GM23248 (cell line): ENCODE measurements at places on chromosomes 1 and 21. TPM values are rescaled to one million over a fixed set of nuclear protein-coding genes. Genes with fewer than 3 reads are reported as not detected.

DNA sequence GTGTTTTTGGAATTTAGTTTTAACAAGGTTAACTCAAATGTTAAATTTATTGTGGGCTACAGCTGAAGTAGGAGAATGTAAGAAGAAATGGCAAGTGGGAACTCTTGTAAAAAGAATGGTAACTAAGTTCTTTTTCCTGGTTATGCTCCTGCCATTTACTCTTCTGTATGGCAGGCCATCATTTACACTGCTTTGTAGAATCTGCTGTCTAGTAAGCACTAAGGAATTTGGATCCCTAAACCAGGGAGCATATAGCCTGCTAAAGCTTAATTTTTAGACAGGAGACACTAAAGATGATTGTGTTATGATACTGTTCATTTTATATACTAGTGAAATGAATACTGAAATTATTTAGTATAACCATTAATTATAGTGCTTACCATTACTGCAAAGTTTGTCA is 85.3 kb downstream of the CAMTA1 start:
- peak; percentile 57 for DNase-seq

DNA sequence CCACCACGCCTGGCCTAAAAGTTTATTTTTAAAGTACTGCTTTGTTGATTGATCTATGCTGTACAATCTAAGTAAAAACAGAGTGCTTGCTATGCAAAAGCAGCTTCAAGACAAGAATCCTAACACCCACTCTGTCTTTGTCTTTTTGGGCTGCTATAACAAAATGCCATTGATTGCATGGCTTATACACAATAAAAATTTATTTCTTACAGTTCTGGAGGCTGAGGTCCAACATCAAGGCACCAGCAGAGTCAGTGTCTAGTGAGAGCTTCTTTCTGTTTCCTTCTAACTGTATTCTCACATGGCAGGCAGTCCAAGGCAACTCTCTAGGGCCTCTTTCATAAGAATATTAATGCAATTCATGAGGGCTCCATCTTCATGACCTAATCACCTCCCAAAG is 63.6 kb upstream of the GJA5 start:
- DNase-seq = no peak

- peak; percentile 52 for DNase-seq
Observed at GRCh38 chr1:59046134-59046533, 250.8 kb upstream of the FGGY start.

GRCh38 chr1:10471411-10472219 is 714 bp downstream of the DFFA start:
- peak; percentile 80 for DNase-seq

DNA sequence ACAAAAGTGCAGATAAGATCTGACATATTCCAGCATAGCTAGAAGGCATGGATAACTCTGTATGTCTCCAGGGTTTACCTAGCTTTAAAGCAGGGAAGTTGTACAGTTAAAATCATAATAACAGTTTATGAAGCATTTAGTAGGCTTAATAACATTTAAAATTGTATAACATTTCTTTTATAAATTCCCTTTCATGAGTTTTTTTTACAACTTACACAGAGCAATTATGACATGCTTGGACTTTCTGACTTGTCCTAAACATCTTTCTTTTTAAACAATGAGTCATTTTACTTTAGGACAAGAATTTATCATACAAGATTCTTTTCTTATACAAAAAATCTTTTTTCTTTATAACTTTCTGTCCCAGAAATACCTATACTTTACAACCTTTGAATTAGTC is 408.5 kb upstream of the NEGR1 start:
- no peak for DNase-seq

DNA sequence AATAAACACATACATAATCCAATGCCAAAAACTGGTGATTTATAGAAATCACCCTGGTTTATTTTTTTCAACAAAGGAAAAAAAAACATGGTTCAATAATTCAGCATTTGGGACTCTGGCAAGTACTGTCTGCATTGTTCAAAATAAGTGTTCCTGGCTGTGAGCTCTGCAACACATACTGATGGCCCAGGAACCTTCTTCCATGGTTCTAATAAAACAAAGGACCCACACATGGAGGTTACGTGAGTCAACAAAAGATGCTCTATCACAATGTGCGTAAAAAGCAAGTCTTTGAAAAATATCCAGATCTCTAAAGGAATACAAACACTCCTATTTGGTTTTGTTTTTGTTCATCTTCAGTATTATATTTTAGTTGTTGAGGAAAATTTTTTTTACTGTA is 37.9 kb upstream of the C1orf198 start:
- DNase-seq = no peak

- DNase-seq = no peak
Observed at GRCh38 chr1:209302779-209303568, 280.5 kb upstream of the CAMK1G start.

DNA sequence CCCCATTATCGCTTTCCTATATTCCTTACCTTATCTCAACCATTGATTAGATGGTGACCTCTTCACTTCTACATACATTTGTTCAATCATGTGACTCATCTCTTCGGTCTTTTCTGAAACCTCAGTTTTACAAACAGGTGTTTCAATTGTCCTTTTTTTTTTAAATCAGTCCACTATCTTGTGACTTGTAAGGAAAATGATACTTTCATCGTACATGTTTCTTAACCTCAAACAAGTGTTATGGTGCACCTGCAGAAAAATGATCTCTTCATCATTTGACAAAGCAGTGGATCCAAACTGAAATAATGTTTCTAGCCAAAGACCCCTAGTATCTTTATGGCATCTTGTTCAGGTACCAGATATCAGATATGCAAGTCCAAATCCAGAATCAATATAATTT is 1157.2 kb downstream of the MRPL39 start:
- DNase-seq = no peak

DNA sequence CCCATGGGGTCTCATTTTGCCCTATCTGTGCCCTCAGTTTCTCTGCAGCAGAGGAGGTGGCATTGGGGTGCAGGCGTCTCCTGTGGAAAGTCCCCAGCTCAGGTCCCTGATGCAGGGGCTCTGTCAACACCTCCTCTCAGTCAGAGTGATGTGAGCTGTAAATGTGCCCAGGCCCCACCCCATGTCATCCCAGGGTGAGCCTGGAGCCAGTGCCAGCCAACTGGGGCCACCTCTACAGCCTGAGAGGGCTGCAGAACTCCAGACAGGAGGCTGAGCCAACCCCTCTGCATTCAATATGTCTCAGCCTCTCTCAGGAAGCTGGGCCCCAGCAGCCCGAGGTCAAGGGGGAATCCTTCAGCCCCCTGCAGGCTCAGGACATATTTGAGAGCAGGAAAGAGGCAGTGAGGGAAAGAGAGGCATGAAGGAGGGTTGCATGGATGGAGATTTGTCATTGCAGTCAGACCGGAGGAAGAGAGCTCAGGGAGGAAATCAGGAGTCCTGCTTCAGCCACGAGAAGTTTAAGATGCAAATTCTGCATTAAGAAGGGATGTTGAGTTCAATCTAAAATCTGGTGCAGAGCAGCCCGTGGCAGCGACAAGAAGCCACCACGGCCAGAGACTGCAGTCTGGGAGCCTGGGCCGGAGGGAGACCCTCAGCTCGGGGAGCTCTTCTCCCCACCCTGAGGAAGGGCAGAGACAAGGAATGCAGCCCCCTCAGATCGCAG is 288.2 kb upstream of the VAMP3 start:
- DNase-seq = no peak

- peak; percentile 71 for DNase-seq
Observed at GRCh38 chr1:210792250-210793102, 341.5 kb downstream of the KCNH1 start.

- DNase-seq = peak; percentile 91
Observed at GRCh38 chr1:45892068-45892785, 88.8 kb downstream of the MAST2 start.

DNA sequence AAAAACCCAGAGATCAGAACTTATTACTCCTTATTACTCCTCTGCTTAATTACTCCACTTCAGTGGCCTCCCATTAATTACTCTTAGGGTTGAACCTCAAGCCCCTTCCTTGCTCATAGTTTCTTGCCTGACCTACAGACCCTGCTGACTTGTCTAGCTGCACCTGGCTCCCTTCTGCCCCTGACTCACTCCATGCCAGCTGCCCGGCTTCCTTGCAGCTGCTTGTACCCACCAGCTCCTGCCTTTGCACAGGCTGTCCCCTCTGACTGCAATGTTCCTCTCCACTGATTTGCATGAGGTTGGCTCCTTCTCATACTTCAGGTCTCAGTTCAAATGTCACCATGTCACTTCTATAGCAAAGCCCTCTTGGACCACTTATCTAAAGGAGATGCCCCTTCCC is 1.9 kb upstream of the PTPRU start:
- DNase-seq = no peak

DNA sequence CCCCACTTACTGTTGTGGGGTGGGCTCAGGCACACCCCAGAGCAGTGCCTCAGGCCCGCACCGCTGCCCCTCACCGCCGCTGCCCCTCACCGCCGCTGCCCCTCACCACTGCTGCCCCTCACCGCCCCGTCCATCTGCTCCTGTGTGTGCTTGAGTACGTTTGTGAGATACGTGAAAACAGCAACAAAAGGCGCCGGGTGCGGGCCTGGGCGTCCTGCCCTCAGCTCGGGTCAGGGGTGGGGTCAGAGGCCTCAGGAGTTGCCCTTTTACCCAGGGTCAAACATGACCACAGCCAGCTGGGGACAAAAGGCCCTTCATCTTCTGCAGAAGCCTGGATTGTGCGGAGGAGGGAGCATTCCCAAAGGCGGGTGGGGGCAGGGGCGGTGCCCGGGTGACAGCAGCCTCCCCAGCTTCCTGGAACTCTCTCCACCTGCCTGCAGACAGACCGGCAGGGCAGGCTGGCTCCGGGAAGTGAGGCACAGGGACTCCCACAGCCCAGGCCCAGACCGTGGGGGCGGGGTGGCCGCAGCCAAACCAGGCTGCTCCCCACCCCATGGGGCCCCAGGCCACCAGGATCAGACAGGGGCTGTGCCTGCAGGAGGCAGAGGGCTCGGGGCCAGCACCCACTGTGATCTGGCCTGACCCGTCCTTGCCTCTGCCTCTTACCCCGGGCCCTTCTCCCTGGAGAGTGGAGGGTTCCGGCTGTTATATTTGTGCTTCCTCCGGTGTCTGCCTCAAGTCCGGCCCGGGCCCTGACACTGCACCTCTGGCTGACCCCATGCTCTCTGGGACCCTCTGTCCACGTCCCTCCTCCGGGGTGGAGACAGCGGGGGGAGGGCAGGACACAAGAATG is 2.3 kb upstream of the VWA1 start:
- DNase-seq = no peak

DNA sequence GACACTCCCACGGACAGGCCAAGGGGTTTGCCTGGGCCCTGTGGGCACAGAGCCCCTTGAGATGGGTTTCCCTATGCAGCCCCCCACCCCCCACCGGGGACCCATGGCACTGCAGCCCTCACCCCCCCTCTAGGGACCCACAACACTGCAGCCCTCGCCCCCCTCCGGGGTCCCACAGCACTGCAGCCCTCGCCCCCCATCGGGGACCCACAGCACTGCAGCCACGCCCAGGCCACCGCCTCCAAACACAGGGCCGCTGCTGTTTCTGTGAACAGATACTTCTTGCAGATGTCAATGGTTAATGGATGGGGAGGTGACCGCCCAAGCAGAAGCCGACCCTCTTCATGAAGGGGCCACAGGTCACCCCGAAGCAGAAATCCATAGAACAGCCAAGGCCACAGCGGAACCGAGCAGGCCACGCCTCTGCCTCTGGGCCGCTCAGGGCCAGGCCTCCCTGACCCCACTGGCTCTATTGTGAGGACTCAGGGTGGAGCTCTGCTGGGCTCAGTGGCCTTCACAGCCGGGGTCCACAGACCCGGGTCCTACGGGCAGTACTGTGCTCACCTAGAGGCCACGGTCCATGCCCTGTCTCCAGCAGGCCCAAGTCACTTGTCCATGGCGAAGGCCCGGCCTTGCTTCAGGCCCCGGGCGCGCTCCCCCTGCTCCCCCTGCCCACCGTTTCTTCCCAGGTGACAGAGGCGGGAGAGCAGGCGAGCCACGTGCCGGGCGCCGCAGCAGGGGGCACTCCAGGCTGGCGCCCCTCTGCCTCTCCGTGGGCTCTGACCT is 4.1 kb upstream of the POFUT2 start:
- no peak for DNase-seq

DNA sequence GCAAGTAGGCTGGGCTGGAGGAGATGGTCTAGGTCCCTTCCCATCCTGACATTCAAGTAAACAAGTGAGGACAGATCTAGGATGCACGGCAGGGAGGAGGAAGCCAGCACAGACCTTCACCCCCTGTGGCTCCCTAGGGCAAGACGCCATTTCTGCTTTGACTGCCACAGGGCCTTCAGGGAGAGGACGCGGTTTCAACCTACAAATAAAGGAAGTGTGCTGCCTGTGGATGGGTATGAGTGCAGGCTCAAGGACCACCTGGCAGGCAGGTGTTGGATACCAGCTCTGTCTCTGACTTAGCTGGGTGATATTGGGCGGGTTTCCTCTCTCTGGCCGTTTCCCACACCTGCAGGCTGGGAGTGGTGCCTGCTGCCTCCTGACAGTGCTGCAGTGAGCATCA is 16.2 kb downstream of the SLC2A1 start:
- no peak for DNase-seq

GRCh38 chr1:165344736-165345135 is 11.8 kb downstream of the LMX1A start:
- no peak for DNase-seq

GRCh38 chr1:154848983-154849382 is 21.1 kb downstream of the KCNN3 start:
- DNase-seq = no peak

DNA sequence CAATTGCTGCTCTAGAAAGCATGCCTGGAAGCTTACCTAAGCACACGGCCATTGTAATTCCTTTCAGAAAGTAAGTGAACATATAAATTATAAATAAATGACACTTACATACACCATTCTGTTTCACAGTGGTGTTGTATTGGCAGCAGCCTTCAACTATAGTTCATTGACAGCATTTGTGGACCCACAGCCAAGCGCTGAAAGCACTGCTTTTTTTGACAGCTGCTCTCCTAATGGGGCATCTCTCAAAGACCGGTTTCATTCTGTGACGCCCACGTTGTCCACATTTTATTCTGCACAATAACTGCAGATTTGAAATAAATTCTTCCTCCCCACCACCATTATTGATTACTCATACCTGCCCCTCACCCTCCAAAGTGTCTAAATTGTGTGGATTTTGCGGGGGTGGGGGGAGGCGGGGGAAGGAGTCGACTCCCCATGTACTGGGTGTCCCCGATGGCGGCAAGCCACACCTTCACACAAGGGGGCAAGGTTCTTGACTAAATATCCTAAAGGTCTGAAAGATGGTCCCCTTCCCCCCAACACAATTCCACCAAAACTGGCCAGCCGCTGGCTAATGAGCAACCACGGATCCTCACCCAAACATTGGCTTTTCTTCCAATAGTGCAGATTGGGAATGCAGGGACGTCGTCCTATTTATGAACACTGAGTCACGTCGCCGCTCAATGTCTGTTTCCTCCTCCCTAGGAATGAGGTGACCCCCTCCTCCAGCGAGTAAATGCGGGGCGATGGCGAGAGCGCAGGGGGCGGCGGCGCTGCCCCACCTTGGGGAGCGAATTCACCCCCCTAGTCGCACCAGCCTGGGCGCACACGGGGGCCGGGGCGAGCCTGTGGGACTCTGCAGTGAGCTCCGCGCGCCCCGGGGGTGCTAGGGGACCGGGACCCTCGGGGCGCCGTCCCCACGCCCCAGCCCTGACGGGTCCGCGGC is 960 bp downstream of the RCAN1 start:
- peak; percentile 62 for DNase-seq

Gene OR2L3
- total RNA-seq = not detected in 2 replicates

Gene BRDT
- total RNA-seq = not detected in 2 replicates

Gene DARS2
- 12.1 and 14.5 TPM in 2 replicates for total RNA-seq

Gene KCNT2
- 0.32 and 0.76 TPM in 2 replicates for total RNA-seq

Gene S100A2
- 1.7 and 9.0 TPM in 2 replicates for total RNA-seq

Gene KLHDC9
- total RNA-seq = 3.7 and 5.6 TPM in 2 replicates
